Muscle of leg (tissue), 16 donors: ENCODE measurements at places on chromosomes 13 and 19. TPM values are rescaled to one million over a fixed set of nuclear protein-coding genes. Genes with fewer than 3 reads are reported as not detected.

The CYP4F3 gene
- total RNA-seq = 0.04 TPM

The NXNL1 gene
- not detected for total RNA-seq

The TMPRSS9 gene
- total RNA-seq = 0.18 TPM

The PVR gene
- 22.3 TPM for total RNA-seq

The SIGLEC10 gene
- 0.22 TPM for total RNA-seq

The SIGLEC14 gene
- total RNA-seq = 0.58 TPM

The SYCN gene
- total RNA-seq = not detected

The HSPB6 gene
- 46.7 TPM for total RNA-seq

The ZNF418 gene
- total RNA-seq = 14.1 TPM

The UGGT2 gene
- total RNA-seq = 40.0 TPM

The TMEM59L gene
- total RNA-seq = 3.9 TPM

DNA sequence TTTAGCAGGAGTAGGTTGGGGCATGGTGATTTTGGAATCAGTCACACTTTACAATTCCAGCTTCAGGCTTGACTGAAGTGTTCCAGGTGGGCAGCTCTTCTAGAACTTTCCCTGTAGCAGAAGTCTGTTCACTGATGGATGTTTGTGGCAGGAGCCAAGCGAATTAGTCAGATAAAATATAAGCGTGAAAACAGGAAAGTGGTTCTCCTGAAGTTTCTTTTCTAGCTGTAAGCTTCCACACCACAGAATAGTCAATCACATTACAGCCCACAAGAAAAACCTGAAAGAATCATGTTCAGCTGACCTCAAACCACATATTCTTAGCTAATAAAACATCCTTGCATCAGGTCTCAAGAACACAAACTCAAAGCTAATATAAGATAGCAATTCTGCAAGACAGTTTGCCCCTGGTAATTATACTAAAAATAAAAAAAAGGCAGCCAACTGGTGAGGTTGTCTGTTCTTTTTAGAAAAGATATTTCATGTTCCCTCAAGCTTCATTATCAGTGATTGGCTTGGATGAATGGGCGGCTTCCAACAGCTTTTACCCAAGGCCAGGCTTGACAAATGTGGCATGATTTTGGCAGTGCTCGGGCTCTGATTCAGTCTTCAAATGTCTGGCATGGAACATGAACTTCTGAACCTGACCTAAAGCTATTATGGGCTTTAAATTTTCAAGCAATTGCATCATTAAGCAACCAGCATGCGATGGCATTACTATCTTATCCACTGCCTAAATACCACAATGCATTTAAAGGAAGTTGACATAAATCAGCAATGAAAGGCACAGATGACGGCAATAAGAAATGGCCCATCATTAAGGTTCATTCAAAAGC lies 136.8 kb downstream of the DCLK1 start:
- peak; percentile 73 for DNase-seq

DNA sequence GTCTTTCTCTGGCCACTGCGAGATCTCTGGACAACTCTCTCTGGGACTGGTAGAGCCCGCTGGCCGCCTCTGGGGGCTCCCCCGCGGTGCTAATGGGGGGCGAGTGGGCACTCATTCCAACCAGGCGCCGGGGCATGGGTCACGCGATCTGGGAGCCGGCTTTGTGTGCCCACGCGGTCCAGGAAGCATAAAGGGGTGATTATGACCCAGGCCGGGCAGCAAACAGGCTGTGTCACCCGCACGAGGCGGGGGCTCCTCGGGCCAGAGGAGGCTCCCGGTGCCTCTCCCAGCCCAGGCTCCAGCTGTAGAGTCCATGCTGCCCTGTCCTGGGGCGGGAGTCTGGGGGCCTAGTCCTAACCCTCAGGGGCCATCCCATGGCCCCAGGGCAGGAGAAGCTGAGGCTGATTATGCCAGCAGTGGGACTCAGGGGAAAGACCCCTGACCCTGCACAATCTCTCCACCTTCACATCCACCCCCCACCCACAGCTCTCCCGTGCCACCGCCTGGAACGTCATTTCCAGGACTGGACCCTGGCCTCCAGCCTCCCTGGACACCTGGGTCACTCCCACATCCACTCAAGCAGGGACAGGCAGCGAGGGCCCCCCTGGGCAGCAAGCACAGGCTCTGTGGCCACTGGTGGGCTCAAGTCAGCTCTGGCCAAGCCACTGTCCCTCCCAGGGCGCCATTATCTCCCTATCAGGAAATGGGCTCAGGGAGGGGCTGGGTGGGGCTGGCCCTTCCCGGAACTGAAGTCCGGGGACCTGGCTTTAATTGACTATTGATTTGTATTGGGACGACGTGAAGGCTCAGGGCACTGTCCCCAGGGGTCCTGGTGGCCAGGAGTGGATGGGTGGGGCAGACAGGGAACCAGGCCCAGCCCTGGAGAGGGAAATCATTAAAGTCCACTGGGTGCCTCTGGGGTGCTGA lies 50.0 kb downstream of the PTPRS start:
- DNase-seq = no peak

DNA sequence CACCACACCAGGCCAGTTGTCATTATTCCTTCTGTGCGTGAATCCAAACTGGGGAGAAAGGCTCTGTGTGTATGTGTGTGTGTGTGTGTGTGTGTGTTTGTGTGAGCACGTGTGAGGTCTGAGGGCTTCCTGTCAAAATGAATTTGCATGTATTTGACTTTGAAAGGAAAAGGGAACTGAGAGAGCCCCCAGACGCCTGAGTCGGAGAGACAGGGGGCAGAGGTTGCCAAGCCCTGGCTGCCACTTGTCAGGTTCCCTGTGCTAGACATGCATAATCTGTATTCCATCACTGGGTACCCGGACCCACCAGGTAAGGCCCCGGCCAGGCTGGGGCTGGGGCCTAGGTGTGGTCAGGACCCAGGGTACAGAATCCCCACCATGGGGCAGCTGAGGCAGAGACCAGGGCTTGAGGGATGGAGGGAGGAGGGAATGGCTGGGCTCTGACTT lies at the start of gene CLEC17A:
TSS of gene CLEC17A (plus strand) at position 191 of the 447 bp plus-strand sequence. CDS start at position 268, 77 bp downstream.
- DNase-seq = peak; percentile 33

- peak; percentile 70 for DNase-seq
Measured at GRCh38 chr13:108342369-108343289, 73.1 kb downstream of the TNFSF13B start.

- DNase-seq = no peak
Measured at GRCh38 chr13:48156466-48156865, 61.6 kb upstream of the MED4 start.

DNA sequence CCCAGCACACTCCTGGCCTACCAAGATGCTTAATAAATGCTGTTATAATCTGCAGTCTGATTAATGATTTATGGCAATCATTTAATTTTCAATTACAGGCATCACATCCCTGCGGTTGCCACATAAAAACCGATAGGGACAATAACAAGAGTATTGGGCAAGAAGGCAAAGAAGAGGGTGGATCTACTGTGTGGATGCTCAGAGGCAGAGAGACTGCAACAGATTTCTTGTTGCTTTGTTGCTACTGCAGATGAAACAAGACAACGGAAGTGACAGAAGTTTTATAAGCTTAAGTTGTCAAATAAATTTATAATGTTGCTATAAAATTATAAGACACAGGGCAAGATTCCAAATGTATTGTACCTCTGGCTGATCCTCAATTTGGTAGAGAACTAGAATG lies 154.8 kb downstream of the ABCC4 start:
- no peak for DNase-seq

GRCh38 chr13:22049384-22049783 lies 378.5 kb downstream of the FGF9 start:
- no peak for DNase-seq

DNA sequence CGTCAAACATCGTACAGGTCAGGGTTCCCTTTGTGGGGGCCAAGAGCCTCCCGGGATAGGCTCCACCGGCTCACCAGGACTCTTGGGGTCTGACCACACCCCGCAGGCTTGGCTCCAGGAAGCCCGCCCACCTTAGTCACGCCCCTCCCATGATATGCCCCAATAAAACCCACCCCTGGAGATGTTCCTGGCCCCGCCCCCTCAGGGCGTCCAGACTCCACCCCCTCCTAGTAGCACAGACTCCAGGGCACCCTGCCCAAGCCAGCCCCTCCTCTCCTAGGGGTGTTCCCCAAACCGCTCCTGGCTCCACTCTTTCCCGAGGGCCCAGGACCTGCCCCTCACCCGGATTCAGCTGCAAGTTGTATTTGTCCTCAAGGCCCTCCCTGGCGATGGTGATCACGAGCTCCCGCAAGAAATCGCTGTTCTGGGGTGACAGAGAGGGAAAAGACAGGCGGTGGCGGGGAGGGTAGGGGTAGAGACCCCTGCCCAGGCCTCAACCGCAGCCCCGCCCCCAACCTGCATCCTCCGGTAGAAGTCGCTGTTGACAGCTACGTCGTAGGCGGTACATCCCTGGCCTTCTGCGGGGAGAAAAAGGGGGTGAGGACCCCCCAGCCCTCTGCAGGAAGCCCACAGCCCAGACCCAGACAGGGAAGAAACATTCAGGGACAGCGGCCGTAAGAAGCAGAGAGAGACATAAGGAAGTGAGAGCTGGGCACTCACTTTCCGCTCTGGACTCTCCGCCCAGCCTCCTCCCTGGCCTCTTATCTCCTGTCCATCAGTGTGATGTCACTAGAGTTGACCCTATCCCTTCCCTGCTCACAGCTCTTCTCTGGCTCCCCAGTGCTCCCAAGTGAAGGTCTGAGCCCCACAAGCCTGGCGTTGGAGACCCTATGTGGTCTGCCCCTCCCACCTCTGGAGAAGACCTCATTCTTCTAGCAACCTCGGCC lies 3.9 kb downstream of the PIH1D1 start:
- DNase-seq = peak; percentile 55

- peak; percentile 32 for DNase-seq
Measured at GRCh38 chr19:2494084-2494446, 18.1 kb downstream of the GADD45B start.

GRCh38 chr13:51298812-51299211 lies 40.7 kb upstream of the SERPINE3 start:
- DNase-seq = no peak

DNA sequence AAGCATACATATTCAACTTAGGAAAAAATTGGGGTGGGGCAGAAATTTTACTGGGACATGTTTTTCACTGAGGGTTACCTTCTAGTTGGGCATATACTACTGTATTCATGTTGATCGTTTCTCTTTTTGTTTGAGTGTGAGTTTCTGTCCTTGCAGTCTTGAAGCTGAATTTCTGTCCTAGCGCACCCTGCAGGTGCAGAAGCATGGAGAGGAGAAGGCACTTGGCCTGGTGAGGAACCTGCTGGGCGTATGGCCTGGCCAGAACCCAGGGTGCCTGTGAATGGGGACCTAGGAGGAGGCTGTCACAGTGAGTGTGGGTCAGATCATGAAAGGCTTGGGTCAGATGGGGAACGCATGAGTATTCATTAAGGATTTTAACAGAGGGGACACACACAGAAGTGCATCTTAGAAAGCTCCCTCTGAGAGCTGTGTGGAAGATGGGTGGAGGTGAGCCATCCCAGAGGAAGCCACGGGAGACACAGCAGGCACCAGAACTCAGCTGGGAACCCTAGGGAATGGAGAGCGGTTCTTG lies 36.8 kb downstream of the SERP2 start:
- no peak for DNase-seq

DNA sequence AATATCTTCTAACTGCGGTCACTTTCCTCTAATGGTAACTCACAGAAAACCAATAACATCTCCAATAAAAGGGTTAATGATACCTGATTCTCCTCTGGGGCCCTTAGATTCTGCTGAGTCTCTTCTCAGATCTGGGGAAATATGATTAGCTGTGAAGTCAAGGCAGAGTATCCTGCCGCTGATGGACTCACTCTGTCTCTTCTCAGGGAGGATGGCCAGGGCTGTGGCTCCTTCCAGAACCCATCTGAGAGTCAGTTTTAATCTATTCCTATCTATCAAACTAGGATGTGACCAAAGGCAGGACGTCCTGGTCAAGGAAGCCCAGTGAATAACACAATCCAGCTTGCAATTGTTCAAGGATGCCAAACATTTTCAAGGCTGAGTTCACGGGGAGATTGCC lies 109.8 kb downstream of the SLC10A2 start:
- DNase-seq = no peak

DNA sequence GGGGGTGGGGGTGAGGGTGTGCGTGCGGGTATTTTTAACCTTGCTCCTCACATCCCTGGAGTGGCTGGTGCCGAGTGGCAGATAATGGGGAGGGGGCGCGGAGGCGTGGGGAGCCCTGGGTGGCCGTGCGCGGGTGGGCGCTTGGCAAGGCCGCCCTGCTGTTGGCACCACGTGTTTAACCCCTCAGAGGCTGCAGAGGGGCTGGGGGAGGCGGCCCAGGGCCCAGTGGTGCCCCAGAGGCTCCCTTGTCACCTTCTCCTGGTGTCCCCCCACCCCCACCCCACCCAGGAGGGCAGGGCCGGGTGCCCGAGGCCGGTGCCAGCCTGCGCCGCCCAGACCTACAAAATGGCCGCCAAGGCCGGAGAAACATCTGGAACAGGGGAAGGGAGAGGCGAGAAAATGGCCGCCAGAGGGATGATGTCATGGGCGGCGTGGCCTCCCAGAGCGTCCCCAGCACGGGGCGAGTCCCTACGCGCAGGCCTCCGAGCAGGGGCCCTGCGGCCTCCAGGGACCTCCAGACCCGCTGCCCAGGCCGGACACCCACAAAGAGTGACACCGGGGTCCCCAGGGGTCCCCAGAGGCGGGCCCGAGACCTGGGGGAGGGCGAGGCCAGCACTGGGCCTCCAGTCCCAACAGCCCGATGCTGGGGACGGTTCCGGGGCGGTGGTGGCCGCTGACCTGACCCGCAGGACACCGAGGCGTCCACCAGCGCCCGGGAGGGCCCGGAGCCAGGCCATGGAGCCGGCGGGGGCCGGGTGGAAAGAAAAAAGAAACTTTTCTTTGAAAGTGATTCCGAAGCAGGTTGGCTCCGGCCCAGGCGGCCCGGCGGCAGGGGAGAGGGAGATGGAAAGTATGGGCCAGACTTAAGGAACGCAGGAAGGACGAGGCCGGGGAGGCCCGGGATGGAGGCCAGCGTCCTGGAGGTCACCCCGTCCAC lies 38.2 kb downstream of the NFIC start:
- peak; percentile 96 for DNase-seq

- peak; percentile 45 for DNase-seq
Measured at GRCh38 chr19:35557539-35558399, 5.7 kb downstream of the ATP4A start.

- no peak for DNase-seq
Measured at GRCh38 chr13:102461302-102461701, 59.5 kb upstream of the FGF14 start.

DNA sequence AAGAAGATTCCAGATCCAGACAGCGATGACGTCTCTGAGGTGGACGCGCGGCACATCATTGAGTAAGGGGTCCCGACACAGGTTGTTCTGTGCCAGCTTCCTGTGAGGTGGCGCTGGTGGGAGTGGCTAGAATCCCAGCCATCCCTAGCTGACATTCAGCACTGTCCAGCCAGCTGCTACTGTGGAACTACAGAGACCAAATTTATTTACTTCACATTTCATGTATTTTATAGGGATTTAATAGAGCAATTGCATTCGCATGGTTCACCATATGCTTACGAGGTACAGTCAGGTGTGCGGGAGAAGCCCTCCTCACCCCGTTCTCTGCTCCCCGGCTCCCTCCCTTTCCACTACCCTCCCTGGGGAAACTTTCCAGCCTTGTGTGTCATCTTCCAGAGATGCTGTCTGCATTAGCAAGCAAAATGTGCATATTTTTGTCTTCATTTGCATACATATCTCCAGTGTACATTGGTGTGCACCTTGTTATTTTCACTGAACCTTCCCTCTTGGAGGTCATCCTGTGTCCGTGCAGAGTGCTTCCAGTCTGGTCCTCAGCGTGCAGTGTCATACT lies 47.2 kb downstream of the SMARCA4 start:
- no peak for DNase-seq
